ENCODE measurements at places on chromosomes 16 and 17. TPM values are rescaled to one million over a fixed set of nuclear protein-coding genes. Genes with fewer than 3 reads are reported as not detected.

MYO15A gene
- 1.2 TPM for total RNA-seq

ACSM2A gene
- 25.5 TPM for total RNA-seq

COA3 gene
- 117 TPM for total RNA-seq

SPECC1 gene
- total RNA-seq: 57.5 TPM

NLRC5 gene
- total RNA-seq: 6.4 TPM

HOXB8 gene
- total RNA-seq: 0.57 TPM

RDM1 gene
- 0.87 TPM for total RNA-seq

CCL23 gene
- total RNA-seq: not detected

PTGES3L gene
- total RNA-seq: 0.64 TPM

PLA2G10 gene
- 0.30 TPM for total RNA-seq

NXN gene
- total RNA-seq: 58.7 TPM

- H3K4me1 ChIP-seq: peaks cover 10% of the 10 kb centered on the region
- no peaks in the 10 kb centered on the region for H3K36me3 ChIP-seq
- H3K27me3 ChIP-seq: no peaks in the 10 kb centered on the region
- H3K4me3 ChIP-seq: no peak overlapping the region
- no peak for DNase-seq
Measured at GRCh38 chr16:49867796-49868668, 12.1 kb upstream of the ZNF423 start.

- DNase-seq: no peak
- H3K27me3 ChIP-seq: peaks cover 6% of the 10 kb centered on the region
- no peaks in the 10 kb centered on the region for H3K4me1 ChIP-seq
Measured at GRCh38 chr16:50928065-50928464, 186.2 kb downstream of the CYLD start.

- no peaks in the 10 kb centered on the region for H3K27me3 ChIP-seq
- H3K27ac ChIP-seq: no peak overlapping the region
- H3K4me1 ChIP-seq: no peaks in the 10 kb centered on the region
- H3K4me3 ChIP-seq: no peak overlapping the region
- no peak for DNase-seq
Measured at GRCh38 chr17:624341-624860, 90.2 kb downstream of the VPS53 start.

DNA sequence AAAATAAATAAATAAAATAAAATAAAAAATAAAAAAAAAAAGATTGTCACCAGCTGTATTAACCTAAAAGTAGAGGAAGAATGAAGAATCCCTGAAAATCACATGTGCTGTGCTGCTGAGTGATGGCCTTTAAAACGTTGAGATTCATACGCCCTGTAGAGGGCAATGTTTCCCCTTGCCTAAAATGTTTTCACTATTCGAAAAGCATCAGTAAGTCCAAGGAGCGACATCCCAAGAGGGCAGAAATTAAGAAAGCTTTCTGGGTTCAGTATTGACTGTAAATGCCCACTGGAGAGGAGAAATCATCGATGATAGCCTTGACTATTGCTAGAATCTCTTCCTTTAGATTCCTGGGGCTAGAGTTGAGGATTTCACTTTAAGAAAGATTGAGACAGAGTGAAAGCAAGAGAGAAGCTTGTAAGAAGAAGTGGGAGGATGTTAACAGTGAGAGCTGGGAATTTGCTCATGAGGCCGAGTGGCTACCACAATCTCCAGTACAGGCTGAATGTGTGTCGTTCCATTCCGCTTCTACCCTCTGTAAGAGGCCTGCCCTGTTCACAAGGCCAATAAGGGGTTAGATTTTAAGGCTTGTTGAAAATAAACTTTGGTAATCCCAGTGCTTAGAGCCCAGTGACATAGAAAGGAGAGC, 170.8 kb upstream of the FAM20A start:
- peaks cover 11% of the 10 kb centered on the region for H3K4me1 ChIP-seq
- no peaks in the 10 kb centered on the region for H3K27me3 ChIP-seq
- no peak overlapping the region for H3K27ac ChIP-seq
- H3K36me3 ChIP-seq: no peaks in the 10 kb centered on the region
- DNase-seq: peak; percentile 59

DNA sequence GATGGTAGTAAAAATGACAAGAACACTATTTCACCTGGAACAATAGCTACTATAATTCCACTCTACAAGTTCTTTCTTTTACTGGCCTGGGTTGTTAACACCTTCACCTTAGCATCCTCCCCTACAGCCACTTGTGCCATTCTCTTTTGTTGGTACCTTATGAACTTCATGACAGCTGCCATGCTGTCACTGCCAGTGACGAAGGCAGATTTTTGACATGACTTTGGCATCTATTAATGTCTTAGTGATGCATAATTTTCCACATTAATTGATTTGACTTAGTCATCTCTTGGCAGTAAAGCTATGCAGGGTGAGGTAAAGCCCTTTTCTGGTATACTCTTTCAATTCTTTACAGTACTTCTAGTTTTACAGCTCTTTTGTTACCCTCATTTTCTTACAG, 207.9 kb downstream of the TANC2 start:
- no peaks in the 10 kb centered on the region for H3K27me3 ChIP-seq
- H3K4me3 ChIP-seq: no peak overlapping the region
- no peaks in the 10 kb centered on the region for H3K36me3 ChIP-seq

- no peaks in the 10 kb centered on the region for H3K4me1 ChIP-seq
- DNase-seq: no peak
- H3K4me3 ChIP-seq: no peak overlapping the region
- H3K27ac ChIP-seq: no peak overlapping the region
Measured at GRCh38 chr16:49377196-49377755, 3.7 kb downstream of the C16orf78 start.

DNA sequence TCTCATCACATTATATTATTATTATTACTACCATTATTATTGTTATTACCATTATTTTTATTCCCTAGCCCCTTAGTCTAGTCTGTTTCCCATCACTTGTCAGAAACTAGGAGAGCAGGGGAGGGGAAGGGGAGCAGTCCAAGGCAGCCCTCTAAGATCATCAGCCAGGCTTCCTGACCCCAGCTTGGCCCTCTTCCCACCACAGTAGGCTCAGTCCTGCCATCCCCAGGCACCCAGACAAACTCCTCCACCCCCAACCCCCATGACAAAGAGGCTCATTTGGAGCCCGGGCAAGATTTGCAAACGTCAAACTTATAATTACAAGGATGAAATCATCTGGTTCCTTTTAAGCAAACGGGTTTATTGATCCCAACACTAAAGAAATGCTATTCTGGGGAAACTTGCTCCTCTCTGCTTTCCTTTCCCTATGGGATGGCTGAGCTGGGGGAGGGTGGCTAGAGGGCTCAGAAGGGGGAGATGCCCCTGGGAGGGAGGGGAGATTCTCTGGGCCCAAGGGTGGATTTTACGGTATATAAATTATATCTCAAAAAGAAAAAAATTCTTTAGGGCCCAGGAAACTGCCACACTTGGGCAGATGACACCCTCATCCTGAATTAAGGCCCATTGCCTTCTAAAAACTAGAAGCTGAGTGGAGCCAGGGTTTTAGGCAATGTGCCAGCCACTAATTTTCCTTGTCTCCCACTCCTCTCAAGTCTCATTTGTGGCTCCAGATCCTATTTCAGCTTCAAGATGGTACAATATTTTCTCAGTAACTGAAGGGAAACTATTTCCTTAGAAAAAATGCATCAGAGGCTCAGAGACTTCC, 4.4 kb upstream of the CBFB start:
- H3K4me3 ChIP-seq: no peak overlapping the region
- DNase-seq: no peak
- no peaks in the 10 kb centered on the region for H3K27me3 ChIP-seq
- H3K4me1 ChIP-seq: peaks cover 22% of the 10 kb centered on the region
- no peaks in the 10 kb centered on the region for H3K36me3 ChIP-seq

- no peaks in the 10 kb centered on the region for H3K36me3 ChIP-seq
- H3K27ac ChIP-seq: no peak overlapping the region
- no peak overlapping the region for H3K4me3 ChIP-seq
- no peaks in the 10 kb centered on the region for H3K27me3 ChIP-seq
Measured at GRCh38 chr16:14325502-14326401, 254.6 kb downstream of the MRTFB start.

GRCh38 chr16:87993901-87994300, 42.7 kb downstream of the BANP start:
- H3K4me1 ChIP-seq: no peaks in the 10 kb centered on the region
- no peak overlapping the region for H3K27ac ChIP-seq
- no peak for DNase-seq
- no peak overlapping the region for H3K4me3 ChIP-seq

GRCh38 chr16:62712566-62712965, 676.3 kb upstream of the CDH8 start:
- H3K4me1 ChIP-seq: no peaks in the 10 kb centered on the region
- no peak overlapping the region for H3K4me3 ChIP-seq
- H3K27ac ChIP-seq: no peak overlapping the region

DNA sequence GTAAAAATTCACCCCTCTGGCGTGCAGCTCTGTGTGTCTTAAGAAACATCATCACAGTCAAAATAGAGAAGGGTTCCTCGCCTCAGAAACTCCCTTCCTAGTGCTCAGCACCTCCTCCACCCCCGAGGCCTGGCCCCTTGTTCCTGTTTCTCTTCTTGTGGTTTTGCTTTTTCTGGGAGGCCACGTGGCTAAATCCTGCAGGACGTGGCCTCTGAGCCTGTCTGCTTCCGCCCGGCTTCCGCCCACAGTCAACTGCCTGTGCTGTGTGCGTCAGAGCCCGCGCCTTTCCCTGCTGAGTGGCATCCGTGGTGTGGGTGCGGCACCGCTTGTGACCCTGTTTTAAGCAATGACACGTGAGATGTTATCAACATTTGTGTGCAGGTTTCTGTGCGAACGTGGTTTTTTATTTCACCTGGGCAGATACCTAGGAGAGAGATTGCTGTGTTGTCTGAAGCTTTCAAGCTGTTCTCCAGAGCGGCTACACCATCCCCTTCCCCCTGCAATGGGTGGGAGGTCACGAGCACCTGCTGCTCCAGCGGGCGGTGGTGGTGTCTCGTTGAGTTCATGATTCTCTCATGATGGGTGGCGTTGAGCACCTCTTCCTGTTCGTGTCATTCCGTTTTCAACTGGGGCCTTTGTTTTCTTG, 21.7 kb downstream of the ACSF3 start:
- H3K4me3 ChIP-seq: no peak overlapping the region
- DNase-seq: no peak
- no peak overlapping the region for H3K27ac ChIP-seq
- no peaks in the 10 kb centered on the region for H3K4me1 ChIP-seq
- no peaks in the 10 kb centered on the region for H3K27me3 ChIP-seq
- H3K36me3 ChIP-seq: no peaks in the 10 kb centered on the region

GRCh38 chr16:75294773-75295459, 43.5 kb upstream of the BCAR1 start:
- DNase-seq: no peak
- H3K27me3 ChIP-seq: no peaks in the 10 kb centered on the region
- peak overlapping the region; percentile 87 for H3K27ac ChIP-seq

DNA sequence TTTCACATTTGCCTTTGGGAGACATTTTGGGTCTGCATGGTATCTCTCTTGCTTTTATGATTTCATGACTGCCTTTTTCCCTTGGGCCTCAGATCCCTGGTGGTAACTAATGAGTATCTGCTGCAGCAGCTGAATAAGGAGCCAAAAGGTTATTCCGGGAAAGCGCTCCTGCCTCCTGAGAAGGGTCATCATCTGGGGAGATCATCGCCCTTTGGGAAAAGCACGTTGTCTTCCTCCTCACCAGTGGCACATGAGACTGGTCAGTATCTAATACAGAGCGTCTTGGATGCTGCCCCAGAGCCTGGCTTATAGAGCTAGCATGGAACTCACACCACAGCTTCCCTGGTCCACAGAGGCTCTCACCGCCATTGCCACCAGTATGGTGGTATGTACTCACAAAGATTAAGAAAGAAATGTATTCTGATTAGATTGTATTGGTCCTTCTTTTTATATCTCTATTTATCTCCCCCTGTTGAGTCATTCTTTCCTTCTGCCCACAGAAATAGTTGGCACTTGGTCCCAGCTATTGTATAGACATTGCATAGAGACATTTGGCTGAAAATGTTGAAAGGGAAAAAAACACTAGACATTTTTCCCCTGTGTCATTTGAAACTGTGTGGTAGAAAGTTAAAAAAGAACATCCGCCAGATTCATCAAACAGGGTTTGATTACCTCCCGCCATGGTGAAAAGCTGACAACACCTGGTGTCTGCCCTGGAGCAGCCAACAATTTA, 8.4 kb downstream of the TPPP3 start:
- no peaks in the 10 kb centered on the region for H3K27me3 ChIP-seq
- H3K27ac ChIP-seq: no peak overlapping the region
- no peaks in the 10 kb centered on the region for H3K4me1 ChIP-seq
- DNase-seq: no peak
- no peak overlapping the region for H3K4me3 ChIP-seq
- H3K36me3 ChIP-seq: no peaks in the 10 kb centered on the region

GRCh38 chr17:28485049-28485448, 11.6 kb downstream of the SLC13A2 start:
- no peak overlapping the region for H3K27ac ChIP-seq
- no peak for DNase-seq
- peaks cover 27% of the 10 kb centered on the region for H3K4me1 ChIP-seq
- H3K4me3 ChIP-seq: no peak overlapping the region
- no peaks in the 10 kb centered on the region for H3K36me3 ChIP-seq

GRCh38 chr16:87345726-87346424, 28.7 kb upstream of the C16orf95 start:
- no peaks in the 10 kb centered on the region for H3K36me3 ChIP-seq
- DNase-seq: no peak
- H3K27me3 ChIP-seq: no peaks in the 10 kb centered on the region
- H3K4me3 ChIP-seq: no peak overlapping the region
- no peak overlapping the region for H3K27ac ChIP-seq

GRCh38 chr16:54484700-54485099, 198.1 kb upstream of the IRX3 start:
- H3K4me3 ChIP-seq: no peak overlapping the region
- H3K27me3 ChIP-seq: no peaks in the 10 kb centered on the region
- H3K4me1 ChIP-seq: peaks cover 1% of the 10 kb centered on the region
- no peaks in the 10 kb centered on the region for H3K36me3 ChIP-seq
- DNase-seq: no peak
- H3K27ac ChIP-seq: no peak overlapping the region

DNA sequence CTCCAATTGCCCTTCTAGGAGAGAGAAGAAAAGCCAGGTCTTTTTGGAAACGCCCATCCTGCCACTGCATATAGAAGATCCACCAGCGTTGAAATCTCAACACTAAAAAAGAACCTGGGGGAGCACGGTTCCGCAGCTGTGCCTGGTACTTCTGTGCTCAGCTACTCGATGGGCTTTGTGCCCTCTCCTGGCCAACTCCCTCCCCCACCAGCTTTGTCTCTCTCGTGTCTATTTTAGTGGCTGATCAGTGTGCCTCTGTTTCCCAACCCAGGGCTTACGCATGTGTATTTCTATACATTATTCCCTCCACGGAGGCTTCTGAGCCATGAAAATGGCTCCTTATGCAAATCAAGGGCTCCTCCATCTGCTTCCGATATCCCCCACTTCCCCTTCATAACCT, 83.5 kb downstream of the RBFOX3 start:
- H3K4me1 ChIP-seq: no peaks in the 10 kb centered on the region
- no peak overlapping the region for H3K27ac ChIP-seq
- no peak for DNase-seq
- no peak overlapping the region for H3K4me3 ChIP-seq
- H3K27me3 ChIP-seq: peaks cover 19% of the 10 kb centered on the region
- H3K36me3 ChIP-seq: no peaks in the 10 kb centered on the region
